ENCODE measurements at places on chromosomes 4 and X.

DNA sequence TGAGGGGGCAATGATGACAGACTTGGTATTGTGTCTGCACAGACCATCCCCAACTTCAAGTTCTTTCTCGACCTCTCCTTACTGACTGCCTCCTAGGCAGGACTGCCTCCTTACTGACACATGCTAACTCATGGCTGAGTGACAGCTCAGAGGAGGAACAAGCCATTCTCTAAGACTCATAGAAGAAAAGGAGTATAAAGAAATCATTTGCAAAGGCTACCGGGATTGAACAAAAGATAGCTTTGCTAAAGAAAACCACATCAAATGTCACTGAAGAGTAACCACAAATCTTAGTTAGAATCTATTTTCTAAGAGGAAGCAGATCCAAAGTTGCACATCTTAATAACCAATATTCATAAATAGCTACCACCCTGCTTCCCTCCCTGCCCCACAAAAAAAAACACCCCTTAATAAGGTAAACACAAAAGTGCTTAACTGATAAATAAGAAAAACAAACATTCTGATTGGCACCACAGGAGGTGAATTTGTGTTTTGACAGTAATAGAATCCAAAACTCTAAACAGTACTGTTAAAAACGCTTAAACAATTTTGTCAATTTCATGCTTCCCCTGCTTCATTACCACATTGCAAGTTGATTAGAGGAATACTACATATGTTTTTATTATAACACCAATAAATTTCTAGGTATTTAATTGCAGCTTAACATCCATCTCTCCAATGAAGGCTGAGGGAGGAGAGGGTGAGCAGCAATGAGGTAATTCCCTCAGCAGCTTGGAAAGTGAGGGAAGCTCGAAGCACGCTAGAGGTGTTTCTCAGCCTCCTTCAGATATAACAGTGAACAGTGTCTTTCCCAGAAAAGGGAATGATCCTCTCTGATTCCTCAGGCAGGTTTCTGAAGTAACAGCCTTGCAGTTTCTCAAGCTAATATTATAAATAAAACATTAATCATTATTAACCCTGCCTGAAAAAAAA lies 160.0 kb downstream of the HNRNPD start:
- no peak for DNase-seq

- DNase-seq, result no peak
Measured at GRCh38 chr4:165606465-165607205, 227.8 kb downstream of the CPE start.

GRCh38 chrX:152177497-152178269 lies 39.3 kb upstream of the MAGEA10 start:
- DNase-seq, result no peak

- no peak for DNase-seq
Measured at GRCh38 chr4:3871881-3872833, 106.0 kb downstream of the ADRA2C start.

GRCh38 chr4:182089326-182089725 lies 153.9 kb upstream of the TENM3 start:
- no peak for DNase-seq

- no peak for DNase-seq
Measured at GRCh38 chrX:132750331-132751062, 207.9 kb downstream of the HS6ST2 start.

- DNase-seq, result no peak
Measured at GRCh38 chrX:19782419-19782818, 105.0 kb downstream of the SH3KBP1 start.

DNA sequence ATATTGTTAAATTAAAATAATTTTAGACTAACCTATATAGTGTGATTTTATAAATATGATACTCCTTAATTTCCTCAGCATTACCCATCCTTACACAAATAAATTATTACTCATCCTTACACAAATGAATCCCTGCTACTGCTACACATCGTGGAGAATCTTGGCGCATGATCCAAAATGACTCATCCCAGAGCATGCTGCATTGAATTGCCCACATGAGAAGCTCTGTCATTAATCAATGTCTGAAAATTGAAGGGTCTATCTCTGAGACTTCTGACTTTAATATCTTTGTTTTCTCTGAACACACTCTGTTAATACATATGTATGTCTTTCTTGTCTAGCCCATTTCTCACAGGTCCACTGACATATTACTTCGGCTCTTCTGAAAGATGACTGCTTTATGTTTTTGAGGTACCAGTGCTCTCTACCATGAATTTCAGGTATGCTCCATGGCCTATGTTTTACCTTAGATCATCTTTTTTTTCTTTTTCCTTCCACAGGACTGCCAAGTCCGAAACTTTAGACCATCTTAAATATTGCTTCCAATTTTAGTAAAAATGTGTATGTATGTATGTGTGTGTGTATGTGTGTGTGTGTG lies 15.7 kb upstream of the DUSP21 start:
- DNase-seq, result no peak
